ENCODE measurements at places on chromosomes 2 and 18.

DNA sequence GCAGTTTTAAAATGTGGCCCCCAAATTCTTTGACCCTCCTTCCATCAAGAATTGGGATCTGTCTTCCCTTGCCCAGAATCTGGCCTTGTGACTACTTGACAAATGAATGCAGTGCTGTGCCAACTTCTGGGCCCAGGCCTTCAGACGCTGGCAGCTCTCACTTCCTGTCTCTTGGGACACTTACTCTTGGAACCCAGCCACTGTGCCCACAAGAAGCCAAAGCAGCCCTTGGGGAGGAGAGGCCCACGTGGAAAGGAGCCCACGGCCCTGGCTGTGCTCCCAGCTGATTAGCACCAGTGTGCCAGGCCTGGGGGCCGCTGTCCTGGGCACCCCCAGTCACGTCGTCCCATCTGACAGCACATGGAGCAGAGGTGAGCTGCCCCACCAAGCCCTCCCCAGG, 56.6 kb downstream of the RPL37A start:
- no peak for DNase-seq

- DNase-seq = no peak
These were observed 56.6 kb downstream of the SP100 start for GRCh38 chr2:230472621-230473018.

DNA sequence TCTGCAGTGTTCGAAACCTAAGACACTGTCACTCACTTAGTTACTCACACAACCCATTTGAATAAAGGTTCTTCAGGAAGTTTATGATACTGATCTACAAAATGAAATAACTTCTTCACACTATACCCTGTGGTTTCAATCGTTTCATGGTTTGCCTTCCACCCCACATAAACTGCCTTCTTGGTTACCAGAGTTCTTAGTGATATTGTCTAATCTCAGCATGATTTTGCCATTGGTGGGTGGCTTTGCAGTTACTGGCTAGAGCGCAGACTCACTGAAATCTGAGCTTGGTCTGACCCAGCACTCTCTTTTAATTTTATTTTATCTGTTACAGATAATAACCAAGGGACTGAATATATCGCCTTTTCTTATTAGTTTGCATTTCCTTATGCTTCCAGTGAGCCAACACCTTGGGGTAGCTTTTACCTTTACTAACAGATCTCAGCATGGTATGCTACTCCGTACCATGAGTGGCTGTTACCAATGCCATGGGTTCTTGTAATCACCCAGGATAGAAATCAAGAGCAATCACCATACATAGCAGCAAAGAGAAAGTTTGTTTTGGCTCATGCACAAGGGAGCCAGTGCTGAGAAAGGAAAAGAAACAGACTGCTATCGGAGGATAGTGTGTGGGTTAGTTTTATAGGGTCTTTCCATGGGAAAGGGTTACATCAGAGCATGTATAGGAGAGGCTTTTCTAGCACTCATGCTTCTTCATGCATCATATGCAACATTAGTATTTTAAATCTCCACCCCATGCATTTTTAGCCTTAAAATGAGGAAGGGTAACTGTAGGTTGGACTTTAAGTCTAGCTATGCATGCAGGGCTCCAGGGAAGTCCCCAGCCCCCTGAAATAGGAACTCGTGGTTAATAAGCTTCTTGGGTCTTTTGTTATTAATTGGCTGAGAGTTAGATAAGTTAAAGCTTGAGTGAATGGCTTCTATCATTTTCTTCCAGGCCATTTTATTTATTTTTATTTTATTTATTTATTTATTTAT, 33.3 kb downstream of the ANXA4 start:
- DNase-seq = no peak

GRCh38 chr2:241519669-241520068, 11.3 kb upstream of the STK25 start:
- DNase-seq = no peak
